ENCODE measurements at places on chromosomes 1 and 21.
A peak's percentile ranks its signal among the peaks of the same experiment; 100 is the strongest.

DNA sequence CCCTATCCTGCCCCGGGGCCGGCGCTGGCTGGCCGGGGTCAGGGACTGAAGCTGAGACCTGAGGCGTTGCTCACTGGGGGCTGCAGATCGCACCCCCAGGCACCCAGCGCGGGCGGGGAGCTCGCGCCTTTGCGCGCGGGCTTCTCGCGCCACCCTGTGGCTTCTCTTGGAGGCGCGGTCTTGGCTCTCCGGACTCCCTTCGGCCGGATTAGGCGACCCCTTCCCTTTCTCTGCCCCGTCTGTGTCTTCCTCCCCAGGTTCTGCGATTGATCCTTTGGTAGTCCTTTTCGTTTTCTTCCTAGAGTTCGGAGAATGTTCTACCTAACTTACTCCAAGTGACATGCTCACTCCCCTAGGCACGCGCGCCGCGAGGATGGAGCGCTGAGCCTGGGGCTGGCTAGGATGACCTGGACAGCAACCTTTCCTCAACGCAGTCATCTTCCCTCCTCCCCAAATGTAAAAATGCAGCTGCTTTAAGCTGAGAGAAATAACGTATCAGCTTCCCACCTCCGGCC, 495 bp upstream of the NTRK1 start:
- peak; percentile 67 for DNase-seq

DNA sequence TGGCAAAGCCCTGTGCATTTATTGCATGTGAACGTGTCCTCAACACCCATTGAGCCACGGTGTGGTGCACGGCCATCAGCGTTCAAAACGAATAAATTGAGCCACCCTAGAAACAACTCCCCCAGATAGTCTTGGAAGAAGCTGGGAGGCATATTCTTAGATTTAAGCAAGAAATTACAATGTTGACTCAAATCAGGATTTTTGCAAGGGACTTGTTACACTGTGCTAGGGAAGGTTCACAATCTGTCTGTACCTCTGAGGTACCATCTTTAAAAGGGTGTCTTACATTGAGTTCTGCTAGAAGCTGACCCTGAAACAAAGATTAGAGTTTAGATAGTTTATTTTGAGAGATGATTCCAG, 16.2 kb downstream of the CD247 start:
- no peak for DNase-seq

- no peak for DNase-seq
Measured at GRCh38 chr1:230858918-230859729, 9.2 kb downstream of the C1orf198 start.

- no peak for DNase-seq
Measured at GRCh38 chr1:181894439-181894859, 167.1 kb downstream of the ZNF648 start.

DNA sequence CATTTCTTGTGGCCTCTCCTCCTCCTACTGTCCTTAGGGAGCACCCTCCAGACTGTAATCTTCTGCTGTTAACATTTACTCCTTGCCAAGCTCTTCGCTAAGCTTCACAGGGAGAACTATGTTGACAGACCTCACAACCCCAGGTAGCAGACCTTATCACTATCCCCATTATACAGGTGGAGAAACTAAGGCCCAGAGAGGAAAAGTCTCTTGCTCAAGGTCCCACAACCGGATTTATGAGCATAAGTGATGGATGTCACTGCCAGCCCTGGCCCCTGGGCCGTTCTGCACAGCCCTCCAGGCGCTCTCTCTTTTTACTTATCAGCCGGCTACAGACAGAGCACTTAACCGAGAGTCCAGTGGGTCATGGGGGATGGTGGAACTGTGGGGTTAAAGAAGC, 18.1 kb downstream of the LYPD8 start:
- no peak for DNase-seq

GRCh38 chr1:23148084-23148483, 20.6 kb downstream of the LUZP1 start:
- DNase-seq, result no peak

GRCh38 chr1:192729500-192729899, 79.3 kb upstream of the RGS2 start:
- DNase-seq, result no peak

GRCh38 chr1:226520640-226521355, 27.8 kb upstream of the STUM start:
- DNase-seq, result no peak

- DNase-seq, result no peak
Measured at GRCh38 chr1:178530037-178530402, 17.1 kb downstream of the TEX35 start.
